ENCODE measurements at places on chromosomes 7 and 10.

- DNase-seq: no peak
Observed at GRCh38 chr10:99844433-99844955, 62.1 kb downstream of the ABCC2 start.

DNA sequence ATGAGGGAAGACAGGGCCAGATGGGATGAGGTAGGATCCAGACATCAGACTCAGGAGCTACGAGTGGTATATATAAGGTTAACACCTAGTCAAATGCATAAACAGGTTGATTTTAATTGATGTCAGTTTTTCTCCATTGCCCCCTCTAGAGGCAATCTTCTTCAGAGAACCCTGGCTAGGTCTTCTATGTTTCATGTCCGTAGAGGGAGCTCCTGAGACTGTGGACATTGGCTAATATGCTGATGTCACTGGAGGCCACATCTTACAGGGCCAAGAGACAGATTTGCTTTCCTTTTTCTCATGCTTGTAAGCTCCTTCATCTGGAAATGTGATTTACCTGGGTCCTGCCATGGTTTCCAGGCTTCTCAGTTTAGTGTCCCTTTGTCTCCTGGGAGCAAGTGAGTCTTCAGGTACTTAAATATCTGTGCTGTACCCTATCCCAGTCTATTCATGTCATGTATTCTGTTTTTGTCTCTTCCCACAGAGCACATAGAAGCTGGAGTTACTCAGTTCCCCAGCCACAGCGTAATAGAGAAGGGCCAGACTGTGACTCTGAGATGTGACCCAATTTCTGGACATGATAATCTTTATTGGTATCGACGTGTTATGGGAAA, 161.6 kb upstream of the PRSS1 start:
- no peak for DNase-seq

- no peak for DNase-seq
Observed at GRCh38 chr7:1330801-1331425, 98.2 kb downstream of the UNCX start.

DNA sequence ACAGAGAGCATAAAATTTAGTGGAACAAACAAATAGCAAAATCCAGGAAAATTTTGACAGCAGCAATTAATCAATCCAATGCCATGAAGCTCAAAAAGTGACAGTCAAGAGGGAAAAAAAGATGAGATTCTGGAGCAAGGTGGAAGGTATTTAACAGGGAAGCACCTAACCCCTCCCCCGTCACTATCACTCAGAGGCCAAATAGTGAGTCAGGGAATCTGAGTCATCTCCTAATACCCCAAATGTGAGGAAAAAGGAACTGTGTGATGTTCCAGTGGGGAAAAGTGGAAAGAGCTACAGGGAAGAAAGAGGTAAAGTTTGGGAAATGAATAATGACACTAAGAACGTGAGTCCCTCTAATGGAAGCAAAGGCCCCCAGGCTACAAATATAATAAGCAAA, 113.2 kb upstream of the PHF14 start:
- DNase-seq: no peak

DNA sequence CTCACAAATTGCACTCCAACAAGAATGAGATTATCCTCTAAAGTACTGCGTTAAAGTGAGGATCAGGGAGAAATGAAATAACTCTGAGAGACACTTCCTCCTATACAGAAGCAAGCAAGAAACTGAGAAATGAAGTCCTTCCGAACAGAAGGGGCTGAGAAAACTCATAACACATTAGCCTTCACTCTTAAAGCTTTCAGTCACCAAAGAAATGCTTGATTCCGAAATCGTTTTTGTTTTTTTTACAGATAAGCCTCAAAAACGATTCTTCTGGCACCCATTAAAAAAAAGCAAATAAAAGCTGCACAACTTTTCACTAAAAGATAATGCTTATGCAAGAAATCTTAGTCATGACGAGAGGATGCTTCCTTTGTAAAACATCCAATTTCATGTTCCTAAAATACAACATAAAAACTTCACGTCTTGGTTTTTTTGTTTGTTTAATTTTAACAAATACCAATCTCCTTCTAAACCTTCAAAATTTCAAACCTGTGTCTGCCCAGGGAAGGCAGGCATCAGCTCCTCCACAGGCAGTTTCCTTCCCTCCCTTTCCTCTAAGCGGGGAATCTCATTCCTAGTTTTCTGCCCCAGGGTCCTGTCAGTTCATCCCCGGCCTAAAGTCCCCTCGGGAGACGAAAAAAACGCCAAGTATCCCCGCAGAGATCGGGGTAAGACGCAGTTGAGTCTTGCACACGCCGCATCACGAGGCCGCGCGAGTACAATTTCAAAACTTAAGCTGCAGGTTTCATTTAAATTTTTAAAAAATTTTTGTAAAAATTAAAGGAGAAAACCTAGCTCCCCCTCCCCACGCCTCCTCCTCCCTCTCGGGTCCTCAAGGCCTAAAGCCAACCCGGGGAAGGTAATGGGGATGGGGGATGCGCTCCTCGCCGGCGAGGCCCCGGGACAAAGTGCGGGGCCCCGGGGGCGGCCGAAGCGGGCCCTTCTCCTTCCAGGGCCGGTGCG, 1.1 kb downstream of the BAZ1B start:
- no peak for DNase-seq

GRCh38 chr10:128686630-128687278, 560.5 kb upstream of the MKI67 start:
- no peak for DNase-seq
